Cardiac muscle cell (in vitro differentiated cells and primary cell): ENCODE measurements at places on chromosomes 6 and 20. TPM values are rescaled to one million over a fixed set of nuclear protein-coding genes. Genes with fewer than 3 reads are reported as not detected.

GRCh38 chr6:63859528-63859927 is 223.9 kb downstream of the PHF3 start:
- no peaks in the 10 kb centered on the region for H3K27me3 ChIP-seq
- no peaks in the 10 kb centered on the region for H3K36me3 ChIP-seq
- peaks cover 6% of the 10 kb centered on the region for H3K4me1 ChIP-seq
- no peak overlapping the region for H3K4me3 ChIP-seq

UBE2C gene
- 35.4 and 267 TPM in 2 replicates for total RNA-seq

- H3K36me3 ChIP-seq = no peaks in the 10 kb centered on the region
- H3K27ac ChIP-seq = no peak overlapping the region
- no peak overlapping the region for H3K4me3 ChIP-seq
- H3K27me3 ChIP-seq = no peaks in the 10 kb centered on the region
- DNase-seq = no peak
Observed at GRCh38 chr6:77551135-77551534, 87.8 kb upstream of the HTR1B start.

GRCh38 chr6:1802491-1803395 is 193.0 kb downstream of the FOXC1 start:
- H3K4me1 ChIP-seq = no peaks in the 10 kb centered on the region
- no peak for DNase-seq
- no peak overlapping the region for H3K4me3 ChIP-seq
- no peaks in the 10 kb centered on the region for H3K27me3 ChIP-seq
- no peaks in the 10 kb centered on the region for H3K36me3 ChIP-seq

STX11 gene
- 0.98 and 2.1 TPM in 2 replicates for total RNA-seq

GRCh38 chr20:5822569-5822968 is 72.4 kb downstream of the SHLD1 start:
- H3K36me3 ChIP-seq = no peaks in the 10 kb centered on the region
- H3K4me1 ChIP-seq = no peaks in the 10 kb centered on the region
- no peak for DNase-seq

GRCh38 chr6:151917531-151918329 is 110.2 kb downstream of the ESR1 start:
- H3K27ac ChIP-seq = no peak overlapping the region
- H3K36me3 ChIP-seq = no peaks in the 10 kb centered on the region
- DNase-seq = no peak
- peaks cover 3% of the 10 kb centered on the region for H3K4me1 ChIP-seq
- no peak overlapping the region for H3K4me3 ChIP-seq

DNA sequence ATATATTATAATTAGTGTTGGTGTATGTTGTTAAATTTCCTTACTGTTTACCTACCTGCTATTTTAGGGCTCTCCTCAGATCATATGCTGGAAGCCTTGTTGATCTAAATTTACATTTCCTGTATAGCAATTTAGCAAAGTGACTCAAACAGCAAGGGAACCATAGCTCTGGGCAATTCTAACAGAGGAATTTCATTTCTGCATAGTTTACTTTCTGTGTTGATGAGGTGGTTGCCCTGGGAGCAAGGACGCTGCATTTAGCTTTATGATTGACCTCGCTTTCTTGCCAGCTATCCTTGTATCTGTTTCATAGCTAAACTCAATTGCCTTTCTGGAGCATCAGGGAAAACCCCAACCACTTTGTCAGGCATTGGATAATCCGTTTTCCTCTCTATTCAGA is 810.8 kb downstream of the GRIK2 start:
- H3K36me3 ChIP-seq = no peaks in the 10 kb centered on the region
- no peaks in the 10 kb centered on the region for H3K27me3 ChIP-seq
- no peak for DNase-seq
- H3K4me1 ChIP-seq = no peaks in the 10 kb centered on the region
- no peak overlapping the region for H3K27ac ChIP-seq

DNA sequence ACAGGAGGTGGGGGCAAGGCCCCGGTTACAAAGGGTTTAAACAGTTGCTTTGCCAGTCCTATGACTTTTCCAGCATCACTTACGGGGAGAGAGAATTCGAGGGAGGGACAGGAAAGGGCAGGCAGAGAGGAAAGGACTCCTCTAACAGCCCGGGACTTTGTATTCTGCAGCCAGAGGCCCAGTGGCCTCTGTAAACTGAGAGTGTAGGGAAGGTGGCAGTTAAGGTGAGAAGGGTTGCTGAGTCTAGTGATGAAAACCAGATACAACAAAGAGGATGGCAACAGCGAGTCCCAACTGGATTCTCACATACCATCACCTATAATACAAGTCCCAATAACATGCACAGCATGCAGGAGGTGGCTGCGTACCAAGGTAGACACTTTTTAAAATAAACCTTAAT is 13.5 kb downstream of the PLAGL2 start:
- H3K27me3 ChIP-seq = no peaks in the 10 kb centered on the region
- peaks cover 30% of the 10 kb centered on the region for H3K36me3 ChIP-seq
- peak overlapping the region; percentile 70 for H3K27ac ChIP-seq
- H3K4me3 ChIP-seq = no peak overlapping the region
- DNase-seq = no peak
- H3K4me1 ChIP-seq = peaks cover 17% of the 10 kb centered on the region
